ENCODE measurements at places on chromosomes 6 and 20.

DNA sequence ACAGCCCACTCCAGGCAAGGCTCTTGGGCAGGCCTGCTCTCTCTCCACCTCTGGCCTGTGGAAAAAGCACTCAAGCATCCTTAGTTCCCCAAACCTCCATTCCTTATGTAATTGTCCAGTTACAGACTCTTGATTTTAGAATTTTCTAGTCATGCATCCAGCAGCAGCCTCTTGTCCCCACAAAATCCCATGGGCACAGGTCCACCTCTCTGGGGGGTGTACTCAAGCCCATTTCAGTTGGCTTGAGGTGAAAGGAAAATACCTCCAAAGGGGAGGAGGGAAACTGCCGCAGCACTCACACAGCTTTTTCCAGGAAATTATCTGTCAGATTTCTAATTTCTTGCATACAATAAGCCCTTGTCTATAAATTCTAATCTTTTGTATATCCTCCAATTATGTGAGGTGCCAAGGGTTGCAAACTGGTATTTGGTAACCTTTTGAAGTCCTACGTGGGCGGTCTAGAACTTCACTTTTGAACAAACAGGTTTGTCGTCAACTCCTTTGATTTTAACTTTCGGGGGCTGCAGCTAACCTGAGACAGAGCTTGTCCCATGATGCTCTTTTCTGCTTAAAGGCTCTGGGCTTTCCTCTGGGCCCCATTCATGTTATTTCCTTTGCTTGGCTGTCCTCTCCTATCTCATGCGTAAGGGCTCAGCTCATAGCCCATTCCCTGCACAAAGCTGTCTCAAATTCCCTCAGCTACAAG, 104.7 kb upstream of the CEP85L start:
- DNase-seq: no peak

- DNase-seq: no peak
Measured at GRCh38 chr6:16818992-16819626, 57.8 kb upstream of the ATXN1 start.

- DNase-seq: peak; percentile 42
Measured at GRCh38 chr6:119348748-119349360, 707 bp downstream of the MAN1A1 start.

DNA sequence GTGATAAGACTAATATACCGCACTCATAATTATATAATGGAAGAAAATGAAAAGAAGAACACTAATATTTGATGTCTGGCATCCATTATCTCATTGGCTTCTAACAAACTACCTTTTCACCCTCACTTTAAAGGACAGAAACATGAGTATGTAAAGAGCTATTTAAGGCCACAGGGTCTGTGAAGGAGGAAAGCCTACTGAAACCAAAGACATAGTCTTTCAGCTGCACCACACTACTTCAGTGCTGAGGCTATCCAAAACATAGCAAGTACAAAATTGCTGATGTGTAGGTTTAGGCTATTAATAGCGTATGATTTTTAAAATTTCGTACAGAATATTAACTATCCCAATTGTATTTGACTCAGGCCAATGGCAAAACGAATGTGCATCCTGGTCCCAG, 38.2 kb upstream of the SLC2A12 start:
- no peak for DNase-seq

DNA sequence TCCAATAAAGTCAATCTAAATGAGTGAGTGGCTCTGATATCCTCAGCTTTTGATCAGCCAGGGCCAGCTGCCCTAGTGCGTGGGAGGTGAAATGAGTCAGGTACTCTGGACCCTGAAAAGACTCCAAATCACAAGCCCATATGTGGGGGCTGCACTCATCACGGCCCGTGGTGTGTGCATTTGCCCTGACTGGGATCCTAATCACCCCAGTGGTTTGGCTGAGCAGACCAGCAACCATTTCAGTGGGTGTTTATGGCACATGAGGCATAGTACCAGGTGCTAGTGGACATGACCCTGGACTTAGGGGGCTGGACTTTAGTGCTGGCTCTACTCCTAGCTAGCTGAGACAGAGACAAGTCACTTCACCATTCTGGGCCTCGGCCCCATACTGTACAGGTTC, 39.4 kb downstream of the SCML4 start:
- no peak for DNase-seq

GRCh38 chr20:50339466-50339901, 148.9 kb downstream of the CEBPB start:
- no peak for DNase-seq

DNA sequence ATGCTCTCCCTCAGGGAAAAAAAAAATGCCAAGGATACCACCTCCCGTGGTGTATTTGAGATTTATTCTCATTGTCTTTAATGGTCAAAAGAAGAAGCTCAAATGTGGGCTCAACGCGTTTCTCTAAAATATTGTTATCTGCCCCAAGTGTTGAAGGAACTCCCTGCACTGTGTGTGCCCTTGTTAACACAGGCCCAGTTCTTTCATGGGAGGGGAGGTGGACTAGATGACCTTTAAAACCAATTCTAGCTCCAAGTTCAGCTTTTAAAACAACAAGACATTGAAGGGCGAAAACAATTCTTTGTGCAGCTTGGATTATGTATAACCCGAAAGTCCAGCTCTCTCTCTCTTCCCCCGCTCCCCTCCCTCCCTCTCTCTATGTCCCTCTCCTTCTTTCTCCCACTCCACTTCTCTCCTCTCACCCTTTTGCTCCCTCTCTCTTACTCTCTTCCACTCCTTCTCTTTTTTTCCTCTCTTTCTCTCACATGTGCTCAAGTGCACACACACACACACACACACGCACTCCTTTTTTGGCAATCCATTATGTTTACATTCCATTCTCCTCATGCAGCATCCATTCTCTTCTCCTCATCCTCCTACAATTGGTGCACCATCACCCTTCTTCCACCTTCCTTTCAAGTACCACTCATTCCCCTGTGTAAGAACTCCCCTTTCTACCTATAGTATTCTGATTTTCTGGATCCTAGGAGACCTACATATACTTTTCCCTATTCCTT, 8.5 kb downstream of the HLA-DMB start:
- no peak for DNase-seq

DNA sequence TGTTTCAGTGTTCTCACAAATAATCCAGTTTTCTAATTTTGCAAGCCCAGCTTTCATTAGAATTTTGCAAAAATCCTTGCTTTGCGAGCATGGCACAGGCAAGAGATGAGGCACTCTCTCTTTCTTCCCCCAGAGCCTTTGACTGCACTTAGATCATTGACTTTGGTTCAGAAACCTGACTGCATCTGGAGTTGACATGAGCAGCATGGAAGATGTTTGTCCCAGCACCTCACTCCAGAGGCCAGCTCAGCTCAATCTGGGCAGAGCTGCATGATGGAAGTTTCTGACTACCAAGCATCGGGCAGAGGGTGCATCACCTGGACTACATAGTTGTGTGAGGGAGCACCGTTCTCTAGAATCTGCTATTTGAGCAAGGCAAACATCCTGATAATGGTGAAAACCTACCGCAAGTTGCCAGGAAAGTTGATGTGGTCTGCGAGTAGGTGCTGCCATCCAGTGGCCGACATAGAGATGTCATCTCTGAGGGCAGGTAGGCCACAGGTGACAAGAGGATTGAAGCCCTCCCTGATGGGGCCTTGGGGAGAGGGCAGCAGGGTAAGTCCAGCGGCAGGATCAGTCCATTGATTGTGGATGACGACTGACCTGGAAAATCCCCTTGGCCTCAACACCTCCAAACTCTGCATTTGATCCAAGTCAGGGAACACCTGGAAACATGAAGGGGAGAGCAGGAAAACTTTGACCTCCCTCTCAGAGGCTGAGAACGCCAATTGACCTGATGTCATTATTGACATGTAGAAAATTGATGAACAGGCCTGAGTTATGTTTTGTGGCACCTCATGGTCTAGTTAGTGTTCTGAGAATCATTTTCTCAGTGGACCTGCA, 3.8 kb upstream of the LPA start:
- no peak for DNase-seq

DNA sequence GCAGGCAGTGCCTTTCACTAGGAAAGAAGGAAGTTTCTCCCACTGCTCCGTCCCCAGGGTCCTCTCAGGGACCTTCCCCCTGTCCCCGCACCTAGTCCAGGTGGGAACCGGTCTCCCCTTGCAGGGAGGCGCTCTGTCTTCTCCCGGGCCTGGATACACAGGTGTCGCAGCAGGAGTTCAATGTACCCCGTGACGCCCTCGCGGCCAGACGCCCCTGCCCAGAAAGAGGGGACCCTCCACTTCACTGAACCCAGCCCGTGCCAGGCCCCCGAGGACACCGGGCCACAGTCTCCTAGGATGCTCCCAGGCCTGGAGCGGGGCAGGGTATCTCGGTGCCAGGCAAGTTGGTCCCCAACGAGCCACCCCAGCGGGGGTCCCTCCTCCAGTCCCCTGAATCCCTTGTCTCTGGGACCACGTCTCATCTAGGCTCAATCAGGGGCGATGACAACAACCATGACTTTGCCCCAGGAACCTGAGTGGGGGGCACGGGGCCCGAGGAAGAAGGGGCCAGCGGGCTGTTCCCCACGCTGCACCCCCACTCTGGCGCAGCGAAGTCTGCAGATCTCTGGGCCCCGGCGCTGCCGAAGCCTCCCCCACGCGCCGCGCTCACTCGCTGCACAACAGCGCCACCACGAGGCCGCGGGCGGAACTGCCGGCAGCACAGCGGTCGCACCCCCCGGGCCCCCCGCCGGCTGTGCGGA, 103.0 kb downstream of the EDN3 start:
- DNase-seq: peak; percentile 53

GRCh38 chr6:72740135-72740534, 118.3 kb downstream of the KCNQ5 start:
- no peak for DNase-seq

GRCh38 chr20:47432834-47433210, 68.9 kb upstream of the NCOA3 start:
- DNase-seq: no peak

DNA sequence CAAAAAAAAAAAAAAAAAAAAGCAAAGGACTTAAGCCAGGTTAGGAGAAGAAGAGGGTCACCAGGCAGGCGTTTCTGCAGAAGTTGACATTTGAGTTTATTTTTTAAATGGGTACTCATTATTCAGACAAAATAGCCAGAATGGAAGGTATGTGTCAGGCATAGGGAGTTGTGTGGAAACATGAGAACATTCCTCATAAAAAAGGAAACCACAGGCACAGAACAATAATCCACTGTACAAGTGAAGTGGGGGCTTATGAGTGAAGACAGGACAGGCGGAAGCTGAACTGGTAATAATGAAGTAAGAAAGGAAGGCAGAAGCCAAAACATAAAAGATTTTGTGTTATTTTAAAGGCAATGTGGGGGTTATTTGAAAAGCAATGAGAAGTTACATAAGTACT, 104.6 kb downstream of the EPB41L2 start:
- DNase-seq: no peak

DNA sequence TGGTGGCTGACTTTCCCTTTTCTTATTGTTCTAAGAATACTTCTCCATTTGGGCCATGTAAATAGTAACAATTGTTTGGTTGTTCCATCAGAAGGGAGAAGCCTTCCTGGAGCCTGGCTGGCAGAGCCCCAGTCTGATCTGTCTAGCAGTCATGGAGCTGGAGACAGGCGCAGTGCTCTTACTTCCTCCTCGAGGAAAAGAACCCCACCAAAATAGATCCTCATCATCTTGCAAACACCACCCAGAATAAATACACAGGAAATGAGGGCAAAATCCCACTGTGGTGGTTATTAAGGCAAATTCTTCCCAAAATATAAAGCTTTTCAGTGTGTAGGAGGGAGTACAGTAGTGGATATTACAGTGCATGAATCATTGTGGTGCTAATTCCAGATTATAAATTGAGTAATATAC, 195.1 kb upstream of the SGK1 start:
- peak; percentile 30 for DNase-seq

- DNase-seq: no peak
Measured at GRCh38 chr20:4836473-4836872, 114.8 kb downstream of the PRND start.

- DNase-seq: no peak
Measured at GRCh38 chr6:43706788-43707187, 19.2 kb upstream of the MRPS18A start.

- DNase-seq: peak; percentile 63
Measured at GRCh38 chr6:157432231-157432891, 51.4 kb downstream of the ZDHHC14 start.

DNA sequence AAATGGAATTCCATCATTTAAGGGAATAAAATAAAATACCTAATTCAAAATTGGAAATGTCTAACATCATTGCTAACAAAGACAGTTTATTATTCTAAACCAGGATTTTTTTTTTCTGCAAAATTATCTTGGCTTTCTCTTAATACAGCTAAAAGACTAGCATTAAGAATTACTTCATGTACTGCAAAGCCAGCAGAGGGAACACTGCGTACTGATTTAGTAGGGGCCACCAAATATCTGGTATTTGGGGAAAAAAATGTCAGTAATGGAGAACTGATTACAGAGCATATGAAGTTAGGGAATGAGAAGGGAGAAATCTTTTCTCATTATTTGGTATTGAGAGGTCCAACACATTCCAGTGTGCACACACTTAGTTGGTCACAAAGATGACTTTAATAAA, 3.2 kb upstream of the SOX4 start:
- no peak for DNase-seq

DNA sequence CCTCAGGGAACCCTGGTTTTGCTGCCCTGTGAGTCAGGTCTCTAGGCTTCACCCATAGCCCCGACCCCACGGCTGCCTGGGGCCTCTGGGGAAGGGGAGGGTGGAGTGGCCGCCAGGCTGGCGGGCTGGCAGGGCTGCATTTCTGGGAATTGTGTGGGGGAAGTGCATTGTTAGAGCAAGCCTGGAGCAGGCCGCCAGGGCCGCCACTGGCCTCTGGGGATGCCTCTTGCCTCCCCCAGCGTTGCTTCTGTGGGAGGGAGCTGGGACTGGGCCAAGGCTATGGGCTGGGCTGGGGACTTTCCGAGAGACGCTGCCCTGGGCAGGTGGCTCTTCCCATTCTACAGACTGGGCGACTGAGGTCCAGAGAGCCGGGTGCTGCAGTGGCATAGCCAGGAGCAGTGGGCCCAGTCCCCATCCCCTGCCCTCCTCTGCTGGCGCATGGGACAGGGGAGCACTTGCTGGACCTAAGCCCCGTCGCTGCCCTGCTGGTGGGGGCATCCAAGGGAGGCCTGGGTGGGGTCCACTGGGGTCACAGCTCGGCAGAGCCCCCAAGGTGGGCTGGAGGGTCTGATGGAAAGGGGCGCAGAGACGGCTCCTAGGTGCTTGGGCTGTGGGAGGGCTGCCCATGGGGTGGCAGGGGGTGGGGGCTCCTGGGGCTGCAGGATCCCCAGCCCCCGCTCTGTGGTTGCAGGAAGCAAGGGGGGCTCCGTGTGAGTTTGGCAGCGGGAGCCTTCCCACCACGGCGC, 6.6 kb upstream of the SOX18 start:
- no peak for DNase-seq

DNA sequence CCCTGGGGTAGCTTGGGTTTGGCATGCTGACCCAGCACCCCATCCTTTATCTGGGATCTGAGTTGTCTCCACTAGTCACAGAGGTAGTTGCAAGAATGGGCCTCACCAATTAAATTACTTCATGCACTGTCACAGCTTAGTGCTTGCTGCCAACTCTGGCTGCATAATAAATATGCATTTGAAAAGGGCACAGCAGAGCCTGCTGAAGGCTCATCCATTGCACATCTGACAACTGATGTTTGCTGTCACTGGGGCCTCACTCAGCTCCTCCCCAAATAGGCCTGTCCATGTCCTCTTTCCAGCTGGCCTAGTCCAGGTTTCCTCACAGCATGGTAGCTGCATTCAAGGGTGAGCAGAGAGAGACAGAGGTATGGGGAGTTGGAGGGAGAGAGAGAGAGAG, 13.3 kb upstream of the NXT1 start:
- no peak for DNase-seq

Measured in head of caudate nucleus (tissue), 42 donors.